Vagina (tissue), 2 donors: ENCODE measurements at places on chromosomes 7 and 10.

DNA sequence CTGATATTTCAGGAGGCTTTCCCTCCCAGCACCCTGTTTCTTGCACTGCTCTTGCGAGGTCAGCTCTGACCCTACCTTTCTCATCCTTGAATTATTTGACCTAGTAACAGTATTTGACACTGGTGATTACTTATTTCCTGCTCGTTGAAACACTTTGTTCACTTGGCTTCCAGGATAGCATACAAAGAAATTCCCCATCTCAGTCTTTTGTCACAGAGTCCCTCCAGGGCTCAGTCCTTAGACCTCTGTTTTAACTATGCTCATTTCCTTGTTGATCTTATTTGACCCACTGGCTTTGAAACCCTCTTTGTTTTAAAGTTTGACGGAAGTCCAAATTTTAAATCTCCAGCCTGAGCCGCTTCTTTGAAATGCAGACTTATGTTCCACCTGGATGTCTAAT is 29.9 kb downstream of the BMPR1A start:
- DNase-seq, result no peak

- no peak for DNase-seq
Measured at GRCh38 chr10:120609006-120609405, 152.0 kb downstream of the PLPP4 start.

GRCh38 chr10:9443758-9444157 is 1389.3 kb downstream of the GATA3 start:
- DNase-seq, result no peak

GRCh38 chr7:37353949-37354655 is 94.6 kb downstream of the ELMO1 start:
- no peak for DNase-seq

DNA sequence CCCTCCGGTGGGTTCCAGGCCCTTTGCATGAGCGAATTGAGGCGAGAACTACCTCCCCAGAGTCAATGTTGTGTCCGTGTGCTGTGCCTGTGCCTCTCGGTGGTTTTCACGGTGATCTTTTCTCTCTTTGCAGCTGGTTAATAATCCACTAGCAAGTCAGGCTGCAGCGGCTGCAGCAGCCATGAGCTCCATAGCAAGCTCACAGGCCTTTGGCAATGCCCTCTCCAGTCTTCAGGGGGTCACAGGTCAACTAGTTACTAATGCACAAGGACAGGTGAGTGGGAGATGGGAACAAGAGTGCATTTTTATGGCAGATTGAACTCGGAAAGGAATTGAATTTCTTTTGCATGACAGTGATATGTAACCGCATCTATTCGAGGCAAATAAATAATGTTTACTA is 159.7 kb upstream of the YAE1 start:
- no peak for DNase-seq

GRCh38 chr7:35967366-35968139 is 166.7 kb downstream of the SEPTIN7 start:
- no peak for DNase-seq

DNA sequence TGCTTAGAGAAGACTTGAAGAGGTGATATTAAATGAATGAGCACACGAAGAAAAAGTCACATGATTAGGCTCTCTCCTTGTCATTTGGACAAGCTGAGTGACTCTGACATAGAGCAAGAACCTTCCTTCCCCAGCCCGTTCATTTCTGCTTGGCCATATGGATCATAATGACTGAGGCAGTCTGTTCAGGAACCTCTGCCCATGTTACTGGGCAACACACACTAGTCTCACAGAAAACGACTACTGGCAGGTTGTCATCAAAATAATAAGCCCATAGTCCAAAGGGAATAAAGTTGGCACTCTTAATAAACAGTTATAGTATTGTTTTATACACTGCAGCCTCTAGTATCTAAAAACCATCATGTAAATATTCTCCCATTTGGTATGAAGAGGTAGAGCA is 635.0 kb downstream of the REEP3 start:
- no peak for DNase-seq

DNA sequence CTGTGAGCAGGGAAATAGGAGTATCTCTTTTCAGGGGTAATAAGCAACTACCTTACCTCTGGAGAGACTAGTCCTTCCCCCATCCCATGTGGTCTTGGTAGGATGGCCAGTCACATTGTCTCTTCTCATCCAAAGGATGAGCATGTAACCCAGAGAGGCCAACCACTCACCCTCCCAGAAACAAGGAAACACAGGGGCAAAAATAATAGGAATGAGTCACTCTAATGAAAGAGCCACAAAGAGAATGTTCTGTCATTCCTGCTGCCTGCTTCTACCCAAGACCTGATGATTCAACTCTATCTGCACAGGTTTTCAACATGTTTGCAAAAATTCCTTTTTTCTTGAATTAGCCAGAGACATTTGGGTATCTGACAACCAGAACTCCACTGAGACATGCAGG is 99.3 kb upstream of the NFE2L3 start:
- DNase-seq, result no peak
